Liver (tissue), 10 donors: ENCODE measurements at places on chromosomes 3 and 15.

GRCh38 chr3:194620196-194620595, 13.0 kb downstream of the TMEM44 start:
- no peak for DNase-seq

DNA sequence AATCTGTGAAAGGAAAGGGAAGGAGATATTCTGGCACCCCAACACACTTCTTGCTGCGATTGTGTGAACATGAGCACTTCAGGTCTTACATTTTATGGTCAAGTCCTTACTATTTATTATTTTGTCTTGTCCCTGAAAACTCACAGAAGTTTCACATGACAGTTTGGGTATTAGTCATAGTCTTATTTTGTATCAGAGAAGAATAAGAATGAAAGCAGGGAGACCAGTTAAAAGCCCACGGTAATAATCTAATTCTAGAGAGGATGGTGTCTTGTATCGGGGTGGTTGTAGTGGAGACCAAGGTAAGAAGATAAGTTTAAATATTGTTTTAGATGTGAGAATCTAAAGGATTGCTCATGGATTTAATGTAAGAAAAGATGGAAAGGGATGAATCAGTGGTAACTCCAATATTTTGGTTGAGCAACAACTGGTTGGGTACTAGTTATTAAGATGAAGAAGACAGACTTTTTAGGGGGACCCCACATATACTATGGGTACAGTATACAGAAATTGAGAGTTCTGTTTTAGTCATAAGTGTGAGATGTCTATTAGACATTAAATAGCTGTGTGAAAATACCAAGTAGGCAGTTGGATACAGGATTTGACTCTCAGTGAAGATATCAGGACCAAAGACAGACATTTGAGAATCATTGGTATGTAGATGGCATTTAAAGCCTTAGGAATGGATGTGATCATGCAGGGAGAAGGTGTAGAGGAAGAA, 227.6 kb downstream of the MFSD1 start:
- DNase-seq: no peak

DNA sequence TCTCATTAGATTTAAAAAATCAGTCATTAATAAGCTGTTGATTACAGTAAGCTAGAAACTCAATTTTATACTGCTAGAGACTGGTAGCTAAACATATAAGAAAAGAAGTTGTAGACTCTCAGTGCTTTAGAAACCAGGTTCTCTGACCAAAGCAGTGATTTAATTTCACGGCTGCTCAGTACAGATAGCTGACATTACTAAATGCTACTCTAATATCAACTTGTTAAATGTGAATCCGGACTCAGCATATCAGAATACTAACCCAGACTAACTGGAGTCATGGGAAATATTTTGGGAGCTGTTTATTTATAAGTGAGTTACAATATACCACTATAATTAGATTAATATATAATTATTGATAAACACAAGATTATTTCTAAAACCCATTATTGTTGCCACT, 80.4 kb downstream of the NEDD4 start:
- DNase-seq: no peak

DNA sequence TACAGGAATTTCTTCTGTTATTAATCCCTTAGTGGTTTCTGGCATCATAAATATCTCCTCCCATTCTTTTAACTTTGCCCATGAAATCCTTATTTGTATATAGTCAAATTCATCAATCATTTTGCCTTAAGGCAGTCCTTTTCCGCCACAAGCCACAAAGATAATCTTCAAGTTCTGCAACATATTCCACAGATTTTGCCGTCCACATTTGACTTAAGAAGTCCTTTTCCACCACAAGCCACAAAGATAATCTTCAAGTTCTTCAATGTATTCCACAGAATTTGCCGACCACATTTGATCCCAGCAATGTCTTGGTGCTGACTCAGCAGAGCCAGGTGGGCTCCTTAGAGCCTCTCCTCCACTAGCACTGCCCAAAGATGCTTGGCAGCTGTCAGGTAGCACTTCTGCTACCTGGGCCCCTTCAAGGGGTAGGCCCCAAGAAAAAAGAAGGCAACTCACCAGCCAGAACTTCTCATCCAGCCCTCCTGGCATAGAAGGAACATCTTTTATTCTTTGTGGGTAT, 35.0 kb downstream of the SEC22C start:
- DNase-seq: no peak

GRCh38 chr15:98786717-98787116, 138.4 kb downstream of the IGF1R start:
- DNase-seq: no peak

DNA sequence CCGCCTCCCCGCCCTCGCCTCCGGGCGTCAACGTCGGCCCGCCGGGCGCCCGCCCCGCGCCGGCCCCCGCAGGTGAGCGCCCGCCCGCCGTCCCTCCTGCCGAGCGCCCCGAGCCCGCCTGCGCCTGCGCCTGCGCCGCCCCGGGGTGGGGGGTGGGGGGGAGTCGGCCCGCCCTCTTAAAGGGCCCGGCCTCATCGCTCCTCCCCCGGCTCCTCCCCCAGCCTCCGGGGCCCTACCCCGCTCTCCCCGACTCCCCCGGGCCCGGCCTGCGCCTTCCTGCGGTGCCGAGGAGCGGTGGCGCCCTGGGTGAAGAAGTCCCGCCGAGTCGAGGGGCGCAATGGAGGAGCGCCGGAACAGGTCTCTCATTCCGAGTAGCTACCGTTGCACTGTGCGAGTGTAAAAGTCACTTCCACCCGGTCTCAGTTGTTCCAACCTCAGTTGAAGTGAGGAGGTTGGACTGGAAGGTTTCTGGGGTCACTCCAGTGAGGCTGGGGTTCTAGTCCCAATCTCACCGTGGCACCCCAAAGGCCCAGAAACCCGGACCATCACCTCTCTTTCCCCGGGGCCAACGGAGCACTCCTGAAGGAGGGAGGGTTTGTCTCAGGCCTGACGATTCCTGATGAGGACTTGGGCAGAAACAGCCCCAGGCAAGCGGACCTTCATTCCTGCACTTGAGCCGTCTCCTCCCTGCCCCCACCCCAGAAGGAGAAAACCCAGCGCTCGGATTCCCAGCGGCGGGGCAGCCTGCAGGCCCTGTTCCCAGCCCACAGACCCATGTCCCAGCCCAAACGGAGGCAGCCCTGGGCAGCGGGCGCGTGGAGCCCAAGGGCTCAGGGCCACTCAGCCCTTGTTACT, 1.5 kb upstream of the TNK2 start:
- peak; percentile 90 for DNase-seq

DNA sequence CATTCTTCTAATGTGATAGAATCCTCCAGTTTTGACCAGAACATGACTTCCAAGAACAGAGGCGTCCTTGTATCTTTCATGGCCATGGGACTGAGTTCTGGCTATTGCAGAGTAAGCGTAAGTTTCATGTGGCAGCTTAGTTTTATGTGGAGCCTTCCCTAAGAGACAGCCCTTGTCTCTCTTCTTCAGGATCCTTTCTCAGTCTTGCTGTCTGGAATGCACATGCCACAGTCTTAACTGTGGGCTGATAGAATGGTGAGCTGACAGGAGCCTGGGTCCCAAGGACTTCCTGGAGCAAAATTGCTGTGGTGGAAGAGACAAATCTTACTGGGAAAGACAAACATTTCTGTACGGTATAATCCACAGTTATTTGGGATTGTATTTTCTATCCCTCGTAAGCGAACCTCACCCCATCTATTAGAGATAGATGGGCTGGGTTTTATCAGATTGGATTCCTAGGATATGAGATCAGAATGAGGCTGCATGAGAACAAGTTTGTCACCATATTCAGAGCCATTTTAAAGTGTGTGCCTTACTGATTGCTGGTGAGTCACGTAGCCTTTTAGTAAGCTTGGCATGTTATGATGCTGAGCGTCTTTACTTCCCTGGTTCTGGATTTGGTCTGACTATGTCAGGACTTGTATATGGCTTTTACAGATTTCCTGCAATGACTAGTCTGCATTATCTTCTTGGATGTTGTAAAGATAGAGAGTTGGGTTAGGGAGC, 32.8 kb downstream of the CDIN1 start:
- no peak for DNase-seq

DNA sequence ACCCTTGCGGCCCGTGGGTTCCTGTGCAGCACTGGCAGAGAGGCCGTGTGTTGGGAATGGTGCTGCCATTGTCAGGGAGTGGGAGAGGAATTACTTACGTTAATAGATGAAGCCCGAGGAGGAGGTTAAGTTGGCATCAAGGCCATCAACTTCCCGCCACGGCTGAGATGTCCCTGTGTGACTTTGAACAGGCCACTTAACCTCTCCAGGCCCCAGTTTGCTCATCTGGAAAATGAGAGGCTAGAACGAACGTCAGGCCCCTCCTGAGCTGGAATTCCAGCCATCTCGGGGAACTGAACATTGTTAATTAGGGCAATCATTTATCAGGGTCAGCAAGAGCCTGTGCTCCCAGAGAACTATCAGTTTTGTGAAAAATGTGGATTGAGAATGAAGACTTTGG, 91.4 kb upstream of the MYZAP start:
- no peak for DNase-seq

DNA sequence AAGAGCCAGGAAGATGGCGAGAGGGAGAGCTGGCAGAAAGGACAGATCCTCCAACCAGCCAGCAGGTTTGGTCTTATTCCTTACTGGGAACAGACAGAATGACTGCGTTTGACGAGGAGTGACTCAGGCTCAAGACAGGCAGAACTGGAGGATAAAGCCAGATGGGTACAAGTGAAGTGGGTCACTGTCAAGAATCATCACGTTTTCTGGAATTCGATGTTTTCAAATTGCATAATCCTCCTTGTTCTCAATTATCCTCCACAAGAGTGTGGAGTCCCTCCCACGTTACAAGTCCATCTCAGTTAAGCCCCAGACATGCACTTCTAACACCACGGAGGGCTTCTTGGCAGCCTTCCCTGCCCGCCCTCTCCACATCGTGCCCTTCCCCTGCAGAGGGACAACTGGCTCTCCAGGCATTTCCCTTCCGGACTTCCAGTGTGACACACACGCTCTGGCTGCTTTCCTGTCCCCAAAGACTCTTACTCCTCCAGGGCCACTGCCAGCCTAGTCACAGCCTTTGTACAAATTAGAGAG, 183.1 kb downstream of the CHST2 start:
- DNase-seq: no peak

GRCh38 chr3:86828751-86829150, 162.2 kb downstream of the VGLL3 start:
- DNase-seq: no peak

DNA sequence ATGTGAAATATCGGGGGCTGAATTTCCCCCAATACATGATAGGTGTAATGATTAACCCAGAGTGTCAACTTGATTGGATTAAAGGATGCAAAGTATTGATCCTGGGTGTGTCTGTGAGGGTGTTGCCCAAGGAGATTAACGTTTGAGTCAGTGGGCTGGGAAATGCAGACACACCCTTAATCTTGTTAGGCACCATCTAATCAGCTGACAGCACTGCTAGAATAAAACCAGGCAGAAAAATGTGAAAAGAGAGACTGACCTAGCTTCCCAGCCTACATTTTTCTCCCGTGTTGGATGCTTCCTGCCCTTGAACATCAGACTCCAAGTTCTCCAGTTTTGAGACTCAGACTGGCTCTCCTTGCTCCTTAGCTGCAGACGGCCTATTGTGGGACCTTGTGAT, 247.8 kb downstream of the OTOL1 start:
- DNase-seq: no peak

DNA sequence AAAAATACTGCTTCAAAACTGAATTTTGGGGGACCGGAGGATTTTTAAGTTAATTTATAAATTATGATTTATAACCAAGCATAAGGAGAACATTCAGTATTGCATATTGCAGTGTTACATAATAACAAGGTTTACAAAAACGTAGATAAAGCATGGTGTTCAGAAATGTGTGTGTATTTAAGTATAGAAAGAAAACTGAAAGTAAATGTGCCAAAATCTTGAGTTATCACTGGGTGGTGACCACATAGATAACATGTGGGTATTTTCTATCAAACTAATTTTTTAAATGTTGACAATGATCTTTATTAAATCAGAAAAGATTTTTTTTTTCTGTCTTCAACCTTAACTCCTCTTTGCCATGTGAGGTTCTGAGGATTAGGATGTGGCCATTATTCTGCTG, 32.6 kb downstream of the EIF2AK4 start:
- DNase-seq: no peak

DNA sequence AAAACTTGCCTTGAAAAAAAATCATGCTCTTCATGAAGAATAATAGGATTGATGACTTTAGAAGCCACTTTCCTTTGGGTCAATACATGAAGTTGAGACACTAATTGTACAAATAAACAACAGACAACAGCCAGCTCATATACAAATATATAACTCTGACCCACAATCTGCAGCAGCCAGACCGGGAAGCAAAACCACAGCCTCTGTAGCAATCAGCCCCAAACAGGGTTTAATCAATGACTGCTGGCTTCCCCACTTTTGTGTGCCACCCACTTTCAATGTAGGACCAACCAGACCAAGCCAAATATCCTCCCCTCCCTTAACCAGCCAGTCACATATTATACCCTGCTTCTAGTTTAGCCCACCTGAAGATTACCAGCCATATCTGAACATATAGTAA, 39.0 kb downstream of the IFT57 start:
- DNase-seq: no peak

DNA sequence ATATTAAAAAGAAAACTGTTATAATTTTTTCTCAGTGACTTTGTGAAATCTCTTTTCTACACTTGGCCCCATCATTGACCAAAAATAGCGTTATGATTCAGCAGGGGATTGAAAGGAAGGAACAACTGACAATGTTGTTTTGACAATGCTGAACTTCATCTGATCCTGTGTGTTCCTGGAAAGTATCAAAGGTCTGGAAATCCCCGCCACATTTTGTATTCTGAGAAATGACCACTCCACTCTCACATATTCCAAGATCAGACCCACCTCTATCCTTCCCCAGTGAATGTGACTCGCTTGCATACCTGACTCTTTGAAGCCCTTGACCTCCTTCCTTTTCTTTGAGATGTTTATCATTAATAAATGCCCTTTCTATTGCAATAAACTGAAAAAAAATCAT, 9.7 kb upstream of the RIOX2 start:
- DNase-seq: no peak

DNA sequence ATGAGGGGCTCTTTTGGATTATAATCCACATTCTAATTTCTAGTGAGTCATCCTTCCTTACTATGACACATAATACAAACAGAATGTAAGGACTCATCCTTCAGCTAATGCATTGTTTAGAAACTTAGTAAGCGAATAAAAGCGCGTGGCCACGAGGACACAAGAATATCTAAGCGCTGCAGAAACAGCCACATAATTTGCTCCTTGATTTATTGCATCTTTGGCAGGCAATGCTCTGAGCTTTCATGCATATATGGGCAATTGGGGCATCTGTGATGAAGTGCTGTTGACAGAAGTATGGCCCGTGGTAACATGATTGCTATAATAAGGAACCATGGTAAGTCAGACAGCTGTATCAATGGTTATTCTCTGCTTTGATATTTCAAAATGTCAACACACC, 191.3 kb upstream of the ZNF385D start:
- no peak for DNase-seq

- DNase-seq: no peak
Observed at GRCh38 chr3:188680189-188680588, 491.6 kb upstream of the TPRG1 start.

DNA sequence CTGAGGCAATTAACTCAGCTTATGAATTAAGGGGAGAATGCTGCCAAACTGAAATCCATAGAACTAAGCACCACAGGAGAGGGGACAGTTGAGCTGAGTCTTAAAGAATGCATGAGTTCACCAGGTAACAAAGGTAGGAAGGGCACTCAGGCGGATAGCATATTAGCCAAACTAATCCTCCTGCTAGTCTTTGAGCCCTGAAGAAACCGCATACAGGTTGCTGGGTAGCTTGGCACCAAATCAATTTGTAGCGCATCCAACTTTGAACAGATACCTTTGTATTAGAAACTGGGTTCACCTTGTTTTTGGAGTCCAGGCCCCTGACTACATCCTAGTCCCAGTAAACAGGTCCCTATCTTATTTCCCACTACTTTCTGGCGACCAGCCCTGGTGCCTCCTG, 93.7 kb downstream of the FRMD4B start:
- no peak for DNase-seq
